MG63 (cell line): ENCODE measurements at places on chromosomes 5 and 9. TPM values are rescaled to one million over a fixed set of nuclear protein-coding genes. Genes with fewer than 3 reads are reported as not detected.

The PCDHB10 gene
- 0.10 TPM in 1 of 2 replicates, not detected in the other for total RNA-seq

The NHP2 gene
- total RNA-seq: 441 and 476 TPM in 2 replicates

The ANKRD31 gene
- not detected in 2 replicates for total RNA-seq

The HTR4 gene
- not detected in 2 replicates for total RNA-seq

The TNFSF15 gene
- 0.20 and 0.42 TPM in 2 replicates for total RNA-seq

The SUSD3 gene
- total RNA-seq: 0.40 TPM in 1 of 2 replicates, not detected in the other

The MCIDAS gene
- total RNA-seq: 7.1 TPM in 1 of 2 replicates, not detected in the other

The CDC14B gene
- 4.0 and 14.8 TPM in 2 replicates for total RNA-seq

The TAF11L5 gene
- not detected in 2 replicates for total RNA-seq

The CCNJL gene
- 0.16 and 8.6 TPM in 2 replicates for total RNA-seq

The PCDHB13 gene
- 0.40 TPM in 1 of 2 replicates, not detected in the other for total RNA-seq

The MAMDC4 gene
- 0.44 and 0.63 TPM in 2 replicates for total RNA-seq

The SLC25A48 gene
- total RNA-seq: not detected in 2 replicates

The MED10 gene
- total RNA-seq: 97.9 and 127 TPM in 2 replicates

The GDA gene
- total RNA-seq: not detected in 2 replicates

The CAMK4 gene
- 0.02 TPM in 1 of 2 replicates, not detected in the other for total RNA-seq

The DOK3 gene
- 0.92 TPM in 1 of 2 replicates, not detected in the other for total RNA-seq

The PFN3 gene
- total RNA-seq: not detected in 2 replicates

The WNK2 gene
- 0.17 and 1.1 TPM in 2 replicates for total RNA-seq

The MYO10 gene
- 55.0 and 62.0 TPM in 2 replicates for total RNA-seq

The IFNB1 gene
- total RNA-seq: 0.81 and 4.1 TPM in 2 replicates

The CYLC2 gene
- not detected in 2 replicates for total RNA-seq

The GABRP gene
- not detected in 2 replicates for total RNA-seq

The C8G gene
- not detected in 2 replicates for total RNA-seq

The CCIN gene
- total RNA-seq: 0.36 TPM in 1 of 2 replicates, not detected in the other

The CCL19 gene
- not detected in 2 replicates for total RNA-seq

The TMEM215 gene
- not detected in 2 replicates for total RNA-seq

The SLC6A19 gene
- not detected in 2 replicates for total RNA-seq

The GABBR2 gene
- 3.8 and 5.8 TPM in 2 replicates for total RNA-seq

The HARS1 gene
- total RNA-seq: 96.9 and 116 TPM in 2 replicates

The PSMD5 gene
- 20.4 and 29.1 TPM in 2 replicates for total RNA-seq

The ZNF462 gene
- total RNA-seq: 6.8 and 24.5 TPM in 2 replicates

The DBH gene
- not detected in 2 replicates for total RNA-seq

The DMRT3 gene
- not detected in 2 replicates for total RNA-seq

The MCC gene
- 0.86 and 7.1 TPM in 2 replicates for total RNA-seq

The SHC3 gene
- 0.69 TPM in 1 of 2 replicates, not detected in the other for total RNA-seq

The FOXD4 gene
- total RNA-seq: not detected in 2 replicates

The KIF12 gene
- total RNA-seq: not detected in 2 replicates

The SLC1A3 gene
- 0.03 and 0.37 TPM in 2 replicates for total RNA-seq

The GFM2 gene
- 19.3 and 38.8 TPM in 2 replicates for total RNA-seq

The SPINK1 gene
- not detected in 2 replicates for total RNA-seq

The SLIT3 gene
- total RNA-seq: 6.3 and 8.0 TPM in 2 replicates

The PCDHGB7 gene
- 0.10 TPM in 1 of 2 replicates, not detected in the other for total RNA-seq

The INSL4 gene
- total RNA-seq: not detected in 2 replicates

The GMCL2 gene
- not detected in 2 replicates for total RNA-seq

The LOX gene
- total RNA-seq: 334 and 360 TPM in 2 replicates

The TUSC1 gene
- total RNA-seq: 3.2 and 14.7 TPM in 2 replicates

The FRRS1L gene
- total RNA-seq: not detected in 2 replicates

The PAPPA gene
- total RNA-seq: 0.10 TPM in 1 of 2 replicates, not detected in the other

The FGF1 gene
- 0.57 and 1.1 TPM in 2 replicates for total RNA-seq

The FAM163B gene
- total RNA-seq: not detected in 2 replicates

The GLT6D1 gene
- total RNA-seq: not detected in 2 replicates

The LCN12 gene
- total RNA-seq: not detected in 2 replicates

The TIMD4 gene
- total RNA-seq: not detected in 2 replicates

The EIF4E1B gene
- total RNA-seq: not detected in 2 replicates
